NAMALWA (cell line): ENCODE measurements at places on chromosomes 12 and 14.

- DNase-seq = no peak
Observed at GRCh38 chr12:110948041-110948440, 27.7 kb upstream of the MYL2 start.

DNA sequence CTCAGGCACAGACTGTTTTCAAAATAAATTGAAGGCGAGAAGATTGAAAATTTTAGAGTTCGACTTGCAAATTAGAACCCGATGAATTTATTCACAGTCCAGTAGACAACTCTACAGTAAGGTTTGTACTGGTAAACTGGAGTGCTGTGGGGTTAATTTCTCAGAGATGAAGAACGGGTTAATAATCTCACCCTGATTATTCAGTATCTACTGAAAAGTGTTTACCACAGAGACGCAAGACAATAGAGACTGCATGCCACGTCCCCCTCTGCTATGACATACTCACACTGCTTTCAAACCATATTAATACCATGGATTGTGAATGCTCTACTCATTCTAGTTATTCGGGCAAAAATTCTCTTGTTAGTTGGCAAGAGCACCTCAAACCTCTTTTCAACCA lies 36.1 kb downstream of the CFL2 start:
- DNase-seq = no peak

GRCh38 chr12:49052451-49053208 lies 8.0 kb downstream of the KMT2D start:
- DNase-seq = no peak

- DNase-seq = no peak
Observed at GRCh38 chr14:81172353-81172752, 48.4 kb downstream of the GTF2A1 start.

DNA sequence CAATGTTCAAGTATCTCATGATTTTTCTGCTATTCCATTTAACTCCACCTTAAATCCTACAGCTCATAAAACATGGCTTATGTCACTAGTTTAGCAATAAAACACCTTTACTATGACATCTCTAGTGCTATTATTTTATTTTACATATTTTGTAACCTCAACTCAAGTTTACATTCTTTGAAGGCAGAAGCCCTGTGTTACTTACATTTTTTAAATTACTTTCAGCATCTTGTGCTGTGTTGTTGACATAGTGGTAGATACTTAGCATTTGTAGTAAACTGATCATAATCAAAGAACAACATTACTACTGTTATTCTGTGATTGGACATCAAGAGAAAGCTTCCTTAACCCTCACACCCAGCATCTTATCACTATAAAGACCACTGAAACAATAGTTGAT lies 216.1 kb downstream of the BMP4 start:
- DNase-seq = no peak

DNA sequence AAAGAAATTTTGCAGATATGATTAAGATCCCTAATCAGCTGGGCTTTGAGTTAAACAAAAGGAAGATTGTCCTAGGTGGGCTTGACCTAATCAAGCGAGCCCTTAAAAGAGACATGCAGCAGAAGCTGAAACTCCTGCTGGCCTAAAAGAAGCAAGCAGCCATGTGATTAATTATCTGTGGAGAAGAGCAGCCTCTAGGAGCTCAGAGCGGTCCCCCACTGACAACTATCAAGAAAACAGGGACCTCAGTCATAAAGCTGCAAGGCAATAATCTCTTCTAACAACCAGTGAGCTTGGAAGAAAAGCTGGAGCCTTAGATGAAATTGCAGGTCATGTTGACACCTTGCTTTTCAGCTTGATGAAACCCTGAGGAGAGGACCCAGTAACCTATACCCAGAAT lies 288.9 kb upstream of the CLEC14A start:
- no peak for DNase-seq

DNA sequence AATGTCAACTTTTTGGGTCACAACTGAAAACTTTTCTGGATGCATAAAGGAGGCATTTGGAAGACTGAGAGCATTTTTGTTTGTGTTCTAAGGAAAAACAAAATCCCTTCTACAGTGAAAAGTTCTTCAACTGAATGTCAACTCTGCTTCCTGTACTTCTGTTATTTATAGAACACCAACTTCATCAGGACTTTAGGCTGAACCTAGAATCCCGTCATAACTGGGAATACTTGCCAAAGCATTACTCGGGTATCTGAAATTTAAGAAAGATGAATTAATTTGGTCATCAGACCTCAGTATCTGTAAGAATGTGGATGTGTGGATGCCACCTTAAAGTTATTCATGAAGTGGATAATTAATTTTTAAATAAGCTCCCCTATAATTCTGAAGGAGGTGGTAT lies 73.2 kb downstream of the FERMT2 start:
- DNase-seq = no peak

DNA sequence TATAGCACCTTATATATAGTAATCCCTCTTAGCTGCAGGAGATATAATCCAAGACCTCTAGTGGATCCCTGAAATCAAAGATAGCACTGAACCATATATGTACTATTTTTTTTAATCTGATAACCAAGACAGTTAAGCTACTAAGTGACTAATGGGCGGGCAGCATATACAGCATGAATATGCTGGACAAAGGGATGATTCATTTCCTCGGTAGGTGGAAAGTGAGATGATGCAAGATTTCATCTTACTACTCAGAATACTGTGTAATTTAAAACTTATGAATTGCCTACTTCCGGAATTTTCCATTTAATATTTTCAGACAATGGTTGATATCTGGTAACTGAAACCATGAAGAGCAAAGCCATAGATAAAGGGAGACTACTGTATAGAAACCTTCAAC lies 36.2 kb downstream of the PRMT8 start:
- no peak for DNase-seq

- no peak for DNase-seq
Observed at GRCh38 chr14:40025101-40025500, 592.9 kb upstream of the FBXO33 start.

GRCh38 chr12:71949646-71950045 lies 11.0 kb downstream of the TPH2 start:
- DNase-seq = no peak

GRCh38 chr14:65349100-65349499 lies 63.4 kb upstream of the FUT8 start:
- no peak for DNase-seq
